ENCODE measurements at places on chromosomes 12 and 14.

- no peak for DNase-seq
These were observed 309.2 kb downstream of the SLC16A7 start for GRCh38 chr12:59904874-59905521.

DNA sequence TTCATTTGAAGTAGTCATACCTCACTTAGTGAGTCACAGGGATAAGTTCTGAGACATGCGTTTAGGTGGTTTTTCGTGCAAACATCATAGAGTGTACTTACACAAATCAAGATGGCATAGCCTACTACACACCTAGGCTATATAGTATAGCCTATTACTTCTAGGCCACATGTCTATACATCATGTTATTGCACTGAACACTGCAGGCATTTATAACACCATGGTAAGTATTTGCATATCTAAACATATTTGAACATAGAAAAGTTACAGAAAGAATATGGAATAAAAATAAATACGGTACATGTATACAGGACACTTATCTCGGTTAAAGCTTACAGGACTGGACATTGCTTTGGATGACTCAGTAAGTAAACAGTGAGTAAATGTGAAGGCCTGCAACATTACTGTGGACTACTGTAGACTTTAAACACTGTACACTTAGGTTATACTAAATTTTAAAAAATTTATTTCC, 670.6 kb downstream of the SLC16A7 start:
- peak; percentile 31 for DNase-seq

DNA sequence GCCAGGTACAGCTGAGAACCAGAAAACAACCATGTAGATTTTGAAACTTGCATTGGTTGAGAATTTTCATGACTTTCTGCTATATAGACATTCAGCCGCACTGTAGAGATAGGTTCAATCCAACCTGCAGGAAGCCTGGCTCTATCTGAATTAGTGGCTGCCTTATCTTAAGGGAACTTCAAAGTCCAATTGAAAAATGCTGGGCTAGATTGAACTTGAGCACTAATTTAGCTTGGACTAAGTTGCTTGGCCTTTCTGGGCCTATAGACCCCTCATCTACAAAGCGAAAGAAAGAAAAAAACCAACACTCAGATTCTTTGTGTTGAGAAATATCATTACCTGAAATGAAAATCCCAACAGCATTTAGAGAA, 332.4 kb downstream of the NUAK1 start:
- DNase-seq = no peak

GRCh38 chr12:76018672-76019071, 12.9 kb downstream of the PHLDA1 start:
- no peak for DNase-seq

DNA sequence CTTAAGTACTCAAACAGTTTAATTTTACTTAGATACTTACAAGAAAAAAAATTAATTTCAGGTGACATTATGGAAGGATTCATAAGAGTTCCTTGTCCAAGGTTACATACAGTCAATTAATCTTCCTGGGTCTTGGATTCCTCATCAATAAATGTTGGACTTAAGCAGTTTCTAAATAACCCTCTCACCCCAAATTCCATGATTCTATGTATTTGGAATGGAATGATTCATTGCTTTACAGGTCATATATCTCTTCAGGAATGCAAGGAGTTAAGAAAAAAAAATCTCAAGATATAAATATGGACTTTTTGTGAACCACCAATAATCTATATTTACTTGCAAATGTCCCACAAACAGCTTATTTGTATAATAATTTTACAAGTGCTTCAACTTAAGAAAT, 84.2 kb upstream of the BMP4 start:
- no peak for DNase-seq

- DNase-seq = no peak
These were observed 71.7 kb upstream of the ETV6 start for GRCh38 chr12:11577658-11578260.

Measured in stomach (tissue), 19 donors.